ENCODE measurements at places on chromosomes 4 and X.
A peak's percentile ranks its signal among the peaks of the same experiment; 100 is the strongest.

DNA sequence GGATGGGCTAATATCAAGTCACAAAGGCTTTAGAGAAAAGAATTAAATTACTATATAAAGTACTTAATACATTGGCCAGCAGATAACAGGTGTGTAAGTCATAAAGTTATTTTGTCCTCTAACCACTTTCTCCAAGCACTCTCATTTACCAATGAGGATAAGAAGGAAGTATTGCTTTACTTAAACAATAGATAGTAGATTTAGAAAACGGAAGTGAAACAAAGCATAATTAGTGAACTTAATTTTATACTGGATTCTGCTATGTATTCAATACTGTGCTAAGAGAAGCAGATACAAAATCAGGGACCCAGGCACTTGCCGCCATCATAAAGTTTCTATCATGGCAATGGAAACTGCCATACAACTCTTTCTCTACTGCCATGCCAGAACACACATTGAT is 24.0 kb downstream of the AFM start:
- no peak for DNase-seq

GRCh38 chr4:176882206-176882605 is 89.5 kb upstream of the VEGFC start:
- no peak for DNase-seq

GRCh38 chrX:100915562-100915961 is 13.2 kb downstream of the XKRX start:
- peak; percentile 72 for DNase-seq

- no peak for DNase-seq
These were observed 178.7 kb upstream of the ATOH1 start for GRCh38 chr4:93649828-93650227.

- no peak for DNase-seq
These were observed 72.3 kb downstream of the SLC34A2 start for GRCh38 chr4:25727711-25728493.

DNA sequence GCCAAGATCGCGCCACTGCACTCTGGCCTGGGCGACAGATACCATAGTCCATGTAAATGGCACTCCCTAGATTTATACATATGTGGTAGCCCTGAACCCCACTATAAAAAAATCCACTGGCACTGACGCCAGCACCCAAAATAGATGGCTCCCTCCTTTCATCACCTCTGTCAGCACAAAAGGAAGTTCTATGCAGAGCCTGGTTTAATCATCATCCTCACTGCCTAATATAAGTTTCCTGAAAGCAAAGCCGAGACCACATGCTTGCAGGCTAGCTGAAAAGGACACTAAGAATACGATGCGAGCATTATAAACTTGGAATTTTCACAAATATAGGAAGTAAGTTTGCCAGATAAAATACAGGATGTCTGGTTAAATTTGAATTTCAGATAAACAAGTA is 27.5 kb upstream of the DOCK11 start:
- DNase-seq, result no peak

- DNase-seq, result peak; percentile 1
These were observed 654.9 kb upstream of the HTR2C start for GRCh38 chrX:113929004-113929403.

Data from NCI-H526 treated with DMSO at 0.1 percent for 48 hours (cell line).